Activated CD4-positive, alpha-beta T cell treated with anti-CD3 and anti-CD28 coated beads, Interleukin-2, amount 50 U/mL, for 1 hour (primary cell): ENCODE measurements at places on chromosomes 13 and 19.

- DNase-seq = no peak
Measured at GRCh38 chr13:21901811-21902708, 231.2 kb downstream of the FGF9 start.

GRCh38 chr13:106449096-106449495 lies 86.4 kb downstream of the EFNB2 start:
- no peak for DNase-seq

DNA sequence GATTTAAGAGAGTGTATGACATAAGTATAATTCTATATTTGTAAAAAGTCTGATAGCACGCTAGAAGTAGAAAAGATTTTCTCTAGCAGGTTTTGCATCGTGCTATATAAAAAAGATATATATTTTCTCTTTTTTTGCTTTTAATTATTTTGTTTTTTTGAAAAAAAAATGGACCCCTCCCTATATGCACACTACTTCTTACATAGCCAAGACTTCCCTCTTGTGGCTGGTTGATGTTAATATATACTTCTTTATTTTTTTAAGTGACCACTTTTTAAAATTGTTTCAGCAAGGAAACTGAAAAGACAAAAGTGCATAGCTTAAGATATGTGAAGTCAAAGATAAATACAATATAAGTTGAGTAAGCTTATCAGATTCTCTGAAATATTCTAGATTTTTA lies 1202.8 kb downstream of the DIAPH3 start:
- no peak for DNase-seq

DNA sequence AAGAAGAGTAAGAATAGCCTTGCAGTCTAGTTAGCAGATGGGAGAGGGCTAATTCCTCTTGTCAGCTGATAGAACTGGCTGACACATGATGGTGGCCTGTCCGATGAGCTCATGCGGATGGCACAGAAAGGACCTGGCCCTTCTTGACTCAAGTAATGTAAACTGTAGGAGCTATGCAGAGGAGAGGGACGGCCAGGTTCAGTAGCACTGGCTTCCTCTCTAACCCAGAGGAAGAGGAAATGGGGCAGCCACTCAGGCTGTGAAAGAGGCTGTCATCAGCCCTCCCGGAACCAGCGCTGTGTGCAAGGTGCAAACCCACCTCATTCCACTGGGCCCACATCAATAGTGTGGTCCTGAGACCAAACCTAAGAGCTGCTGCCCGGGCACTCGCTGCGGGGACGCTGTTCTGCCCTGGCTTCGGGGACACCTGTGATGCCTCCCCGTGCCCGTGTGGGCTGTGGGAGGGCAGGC lies 30.8 kb upstream of the USE1 start:
- peak; percentile 40 for DNase-seq

GRCh38 chr19:53388168-53388567 lies 6.8 kb upstream of the ZNF765 start:
- no peak for DNase-seq
